Psoas muscle (tissue), 8 donors: ENCODE measurements at places on chromosomes 16 and 17. TPM values are rescaled to one million over a fixed set of nuclear protein-coding genes. Genes with fewer than 3 reads are reported as not detected.
A peak's percentile ranks its signal among the peaks of the same experiment; 100 is the strongest.

DNA sequence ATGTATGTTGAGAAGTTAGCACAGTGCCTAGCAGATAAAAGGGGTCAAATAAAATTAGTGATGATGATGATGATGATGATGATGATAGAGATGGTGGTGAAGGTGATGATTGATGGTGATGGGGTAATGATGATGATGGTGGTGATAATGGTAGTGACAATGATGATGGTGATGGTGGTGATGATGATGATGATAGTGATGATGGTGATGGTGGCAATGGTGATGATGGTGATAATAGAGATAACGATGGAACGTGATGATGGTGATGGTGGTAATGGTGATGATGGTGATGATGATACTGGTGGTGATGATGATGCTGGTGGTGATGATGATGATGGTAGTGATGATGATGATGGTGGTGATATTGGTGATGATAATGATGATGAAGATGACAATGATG is 223.7 kb downstream of the FOXL1 start:
- DNase-seq = no peak

DNA sequence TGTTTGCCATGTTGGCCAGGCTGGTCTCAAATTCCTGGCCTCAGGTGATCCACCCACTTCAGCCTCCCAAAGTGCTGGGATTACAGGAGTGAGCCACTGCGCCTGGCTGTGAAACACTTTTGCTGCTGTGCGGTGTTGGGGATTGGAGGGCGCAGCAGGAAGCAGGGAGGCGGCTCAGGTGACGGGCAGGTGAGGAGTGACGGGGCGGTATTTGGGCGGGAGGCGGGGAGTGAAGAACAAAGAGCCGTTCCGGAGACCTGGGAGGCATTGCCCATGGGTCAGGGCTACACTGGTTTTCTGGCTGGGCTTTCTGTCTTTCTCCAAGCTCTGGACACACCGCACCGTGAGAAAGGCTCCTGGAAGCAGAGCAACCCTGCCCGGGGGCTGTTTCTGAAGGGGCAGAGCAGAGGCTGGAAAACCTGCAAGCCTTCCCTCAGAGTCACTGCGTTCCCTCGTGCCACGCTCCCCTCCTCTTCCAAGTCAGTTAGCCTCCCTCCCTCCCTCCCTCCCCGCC is 22.1 kb downstream of the CRISPLD2 start:
- peak; percentile 39 for DNase-seq

MSLN gene
- not detected for total RNA-seq

EPN3 gene
- not detected for total RNA-seq

CSF3 gene
- total RNA-seq = 0.30 TPM

BORCS6 gene
- total RNA-seq = 9.7 TPM
